Esophagus squamous epithelium (tissue), 5 donors: ENCODE measurements at places on chromosomes 3 and 15. TPM values are rescaled to one million over a fixed set of nuclear protein-coding genes. Genes with fewer than 3 reads are reported as not detected.
A peak's percentile ranks its signal among the peaks of the same experiment; 100 is the strongest.

DNA sequence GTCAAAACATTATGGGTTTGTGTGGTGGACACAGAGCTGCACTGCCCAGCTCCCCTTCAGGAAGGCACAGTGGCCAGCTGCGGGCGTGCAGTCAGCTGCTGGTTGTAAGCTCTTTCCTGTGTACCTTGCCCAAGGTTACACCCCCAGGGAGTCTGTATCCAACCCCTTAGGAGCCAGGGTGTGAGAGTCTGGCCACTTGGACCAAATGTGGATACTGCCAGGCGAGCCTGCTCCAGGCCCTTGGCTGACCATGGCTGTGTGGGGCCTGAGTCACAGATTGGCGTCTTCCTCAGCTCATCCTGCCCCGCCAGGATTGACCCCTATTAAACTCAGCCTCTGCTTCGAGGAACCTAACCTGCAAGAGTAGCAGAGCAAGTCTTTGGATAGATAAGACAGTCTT lies 56.9 kb downstream of the ABHD5 start:
- H3K4me1 ChIP-seq = peaks cover 2% of the 10 kb centered on the region
- DNase-seq = no peak
- H3K4me3 ChIP-seq = no peak overlapping the region
- H3K27ac ChIP-seq = peak overlapping the region; percentile 36
- H3K36me3 ChIP-seq = no peaks in the 10 kb centered on the region
- H3K27me3 ChIP-seq = no peaks in the 10 kb centered on the region

DNA sequence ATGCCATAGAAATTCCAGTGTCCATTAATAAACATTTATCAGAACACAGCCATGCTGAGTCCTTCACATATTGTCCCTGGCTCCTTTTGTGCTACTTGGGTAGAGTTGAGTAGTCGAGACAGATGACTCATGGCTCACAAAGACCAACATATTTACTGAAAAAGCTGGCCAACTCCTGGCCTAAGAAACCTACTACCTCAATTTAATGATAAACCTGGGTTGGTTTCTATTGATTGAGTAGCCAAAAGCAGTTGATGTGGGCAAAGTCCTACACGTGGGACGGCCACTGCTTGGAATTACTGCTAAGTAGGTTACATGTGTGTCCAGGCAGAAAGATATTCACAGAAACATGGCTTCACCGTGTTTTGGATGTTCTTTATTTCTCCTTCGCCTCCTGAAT lies 402.2 kb downstream of the NR2F2 start:
- H3K36me3 ChIP-seq = no peaks in the 10 kb centered on the region
- no peak for DNase-seq
- H3K27me3 ChIP-seq = no peaks in the 10 kb centered on the region
- no peaks in the 10 kb centered on the region for H3K4me1 ChIP-seq
- H3K4me3 ChIP-seq = no peak overlapping the region
- no peak overlapping the region for H3K27ac ChIP-seq

The TNFSF10 gene
- 61.7 TPM for total RNA-seq

The MNS1 gene
- 0.95 TPM for total RNA-seq

The CHSY1 gene
- total RNA-seq = 11.5 TPM

- no peaks in the 10 kb centered on the region for H3K27me3 ChIP-seq
- peak overlapping the region; percentile 21 for H3K27ac ChIP-seq
- no peaks in the 10 kb centered on the region for H3K36me3 ChIP-seq
- no peak for DNase-seq
- H3K4me1 ChIP-seq = no peaks in the 10 kb centered on the region
- no peak overlapping the region for H3K4me3 ChIP-seq
Observed at GRCh38 chr15:90570643-90571042, 40.9 kb downstream of the CRTC3 start.

GRCh38 chr3:196311-197148 lies at the start of gene CHL1:
CHL1 (plus strand) TSS chr3:196763; CDS start chr3:319777, 123,014 bp downstream.
- no peaks in the 10 kb centered on the region for H3K27me3 ChIP-seq
- no peaks in the 10 kb centered on the region for H3K36me3 ChIP-seq
- no peak for DNase-seq
- H3K4me1 ChIP-seq = peaks cover 18% of the 10 kb centered on the region
- H3K27ac ChIP-seq = peak within 1 kb of the TSS; percentile 44

DNA sequence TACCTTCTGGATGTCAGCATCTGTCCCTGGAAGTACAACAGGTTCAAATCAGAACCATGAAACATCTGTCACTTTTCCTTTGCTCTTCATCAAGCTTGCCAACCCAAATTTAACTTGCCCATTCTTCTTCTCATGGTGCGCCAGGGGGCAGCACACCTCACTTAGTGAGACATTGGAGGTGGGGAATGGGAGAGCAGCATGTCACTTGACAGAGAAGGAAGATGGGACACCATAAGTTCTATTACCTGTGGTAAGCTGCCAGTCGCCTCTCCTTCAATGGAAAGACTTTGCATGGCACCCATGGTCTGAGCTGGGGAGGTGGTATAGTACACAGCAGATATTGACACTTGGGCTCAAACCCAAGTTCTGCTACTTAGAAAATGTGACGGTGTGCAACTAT lies 2.9 kb downstream of the SCN5A start:
- no peak overlapping the region for H3K27ac ChIP-seq
- H3K4me1 ChIP-seq = peaks cover 10% of the 10 kb centered on the region
- H3K36me3 ChIP-seq = no peaks in the 10 kb centered on the region
- peaks cover 88% of the 10 kb centered on the region for H3K27me3 ChIP-seq
- H3K4me3 ChIP-seq = no peak overlapping the region

- H3K36me3 ChIP-seq = no peaks in the 10 kb centered on the region
- peak overlapping the region; percentile 94 for H3K27ac ChIP-seq
- H3K4me3 ChIP-seq = peak overlapping the region; percentile 82
- H3K4me1 ChIP-seq = peaks cover 38% of the 10 kb centered on the region
- DNase-seq = no peak
Observed at GRCh38 chr15:40471105-40471807, 472 bp downstream of the CHST14 start.

The POC1A gene
- 10.3 TPM for total RNA-seq

DNA sequence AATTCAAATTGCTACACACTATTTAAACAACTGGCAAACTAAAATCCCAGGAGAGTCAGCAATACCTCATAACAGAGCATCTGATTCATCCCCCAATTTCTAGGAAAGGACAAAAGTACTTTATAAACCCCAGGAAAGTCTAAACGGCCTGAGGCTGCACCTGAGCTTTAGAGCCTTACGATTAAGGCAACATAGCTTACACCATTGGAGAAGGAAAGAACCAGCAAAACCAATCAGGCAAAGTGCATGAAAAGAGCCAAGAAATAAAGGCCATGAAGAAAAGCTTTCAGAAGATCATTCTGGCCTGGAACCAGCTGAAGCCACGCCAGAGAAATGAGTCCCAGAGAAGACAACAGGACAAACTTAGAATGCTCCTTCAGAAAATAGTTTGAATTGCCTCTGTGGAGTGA lies 48.1 kb downstream of the PTPN9 start:
- H3K27me3 ChIP-seq = no peaks in the 10 kb centered on the region
- peak overlapping the region; percentile 80 for H3K27ac ChIP-seq
- H3K4me3 ChIP-seq = no peak overlapping the region
- no peaks in the 10 kb centered on the region for H3K36me3 ChIP-seq

DNA sequence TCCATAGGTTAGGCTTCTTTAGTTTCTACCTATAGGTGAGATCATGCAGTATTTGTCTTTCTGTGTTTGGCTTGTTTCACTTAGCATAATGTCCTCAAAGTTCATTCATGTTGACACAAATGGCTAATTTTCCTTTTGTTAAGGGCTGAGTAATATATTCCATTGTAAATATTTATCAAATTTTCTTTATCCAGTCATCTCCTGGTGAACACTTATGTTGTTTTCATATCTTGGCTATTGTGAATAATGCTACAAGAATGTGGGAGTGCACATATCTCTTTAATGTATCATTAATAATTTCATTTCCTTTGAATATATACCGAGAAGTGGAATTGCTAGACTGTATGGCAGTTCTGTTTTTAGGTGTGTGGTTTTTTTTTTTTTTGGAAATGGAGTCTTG lies 250.9 kb upstream of the SEMA6D start:
- no peak overlapping the region for H3K4me3 ChIP-seq
- no peaks in the 10 kb centered on the region for H3K4me1 ChIP-seq
- DNase-seq = no peak
- no peaks in the 10 kb centered on the region for H3K27me3 ChIP-seq
- H3K36me3 ChIP-seq = no peaks in the 10 kb centered on the region
- H3K27ac ChIP-seq = no peak overlapping the region

DNA sequence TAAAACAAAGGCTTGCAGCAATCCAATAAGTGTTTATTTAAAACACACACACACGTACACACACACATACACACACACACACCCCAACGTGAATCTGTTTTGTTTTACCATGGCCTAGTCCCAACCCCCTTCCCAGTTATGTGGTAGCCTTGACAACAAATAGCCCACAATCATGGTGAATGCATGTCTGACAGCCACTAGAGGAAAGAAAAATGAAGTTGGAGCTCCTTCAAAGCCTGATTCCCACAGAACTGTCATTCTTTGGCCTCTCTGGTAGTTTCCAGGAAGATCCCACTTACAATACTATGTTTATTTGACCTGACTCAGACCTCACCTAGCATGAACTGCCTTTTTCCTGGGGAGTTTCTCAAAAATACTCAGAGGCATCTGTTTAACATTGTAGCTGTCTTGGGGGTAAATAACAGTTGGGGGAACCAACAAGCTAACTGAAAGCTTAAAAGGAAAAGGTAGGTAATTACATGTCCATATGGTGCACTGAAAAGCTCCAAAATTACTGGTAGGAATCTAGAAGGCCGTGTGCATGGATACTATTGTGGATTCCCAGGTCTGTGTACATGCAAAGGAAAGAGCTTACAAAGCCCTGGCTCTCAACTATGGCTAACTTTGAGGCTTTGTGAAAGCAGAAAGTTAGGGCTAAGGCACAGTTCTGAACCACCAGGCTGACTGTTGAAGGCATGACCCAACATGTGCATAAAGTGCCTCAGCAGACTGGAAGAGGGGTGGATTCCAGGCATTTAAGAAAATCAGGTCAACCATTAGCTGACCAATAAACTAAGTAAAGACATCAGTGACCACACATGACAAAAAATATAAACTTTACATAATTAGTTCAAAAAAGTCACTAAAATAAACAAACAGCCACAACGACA lies 65.3 kb downstream of the FAIM start:
- no peak overlapping the region for H3K27ac ChIP-seq
- peaks cover 10% of the 10 kb centered on the region for H3K4me1 ChIP-seq
- DNase-seq = no peak
- no peak overlapping the region for H3K4me3 ChIP-seq
- H3K27me3 ChIP-seq = no peaks in the 10 kb centered on the region
- H3K36me3 ChIP-seq = no peaks in the 10 kb centered on the region

DNA sequence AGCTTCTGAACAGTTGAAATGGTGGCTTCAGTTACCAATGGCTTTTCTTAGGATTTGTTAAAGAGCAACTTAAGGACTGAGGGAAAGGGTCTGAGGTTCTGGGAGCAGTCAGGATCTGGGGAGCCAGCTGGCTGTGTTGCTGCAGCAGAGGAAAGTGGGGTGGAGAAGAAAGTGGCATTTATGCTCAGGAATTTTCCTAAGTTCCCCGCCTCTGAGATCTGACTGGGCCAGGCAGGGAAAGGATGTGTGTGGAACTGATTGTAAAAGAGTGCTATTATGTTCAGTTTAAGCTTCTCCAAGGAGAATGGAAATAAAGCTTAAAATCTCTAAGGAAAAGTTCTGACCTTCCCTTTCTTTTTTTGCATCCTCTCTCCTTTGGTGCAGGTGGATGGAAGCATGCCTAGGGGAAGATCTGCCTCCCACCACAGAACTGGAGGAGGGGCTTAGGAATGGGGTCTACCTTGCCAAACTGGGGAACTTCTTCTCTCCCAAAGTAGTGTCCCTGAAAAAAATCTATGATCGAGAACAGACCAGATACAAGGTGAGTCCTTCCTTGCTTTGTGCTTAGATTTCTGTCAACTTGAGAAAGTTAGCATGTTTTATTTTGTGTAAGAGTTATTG lies 37.8 kb downstream of the IQGAP1 start:
- no peak overlapping the region for H3K4me3 ChIP-seq
- no peak for DNase-seq
- H3K4me1 ChIP-seq = peaks cover 12% of the 10 kb centered on the region
- H3K27ac ChIP-seq = no peak overlapping the region
- H3K27me3 ChIP-seq = no peaks in the 10 kb centered on the region

The MORF4L1 gene
- 293 TPM for total RNA-seq

GRCh38 chr15:90986790-90987507 lies 7.4 kb downstream of the PRC1 start:
- peaks cover 5% of the 10 kb centered on the region for H3K4me1 ChIP-seq
- H3K4me3 ChIP-seq = no peak overlapping the region
- DNase-seq = no peak
- no peaks in the 10 kb centered on the region for H3K27me3 ChIP-seq
- no peaks in the 10 kb centered on the region for H3K36me3 ChIP-seq
- peak overlapping the region; percentile 38 for H3K27ac ChIP-seq

GRCh38 chr15:60576044-60576443 lies 97.1 kb upstream of the ICE2 start:
- H3K27me3 ChIP-seq = no peaks in the 10 kb centered on the region
- H3K4me1 ChIP-seq = peaks cover 33% of the 10 kb centered on the region
- no peak overlapping the region for H3K4me3 ChIP-seq
- no peaks in the 10 kb centered on the region for H3K36me3 ChIP-seq

The P2RY13 gene
- total RNA-seq = 0.18 TPM

GRCh38 chr3:69474186-69474585 lies 88.3 kb upstream of the FRMD4B start:
- no peaks in the 10 kb centered on the region for H3K36me3 ChIP-seq
- no peak overlapping the region for H3K27ac ChIP-seq
- H3K27me3 ChIP-seq = no peaks in the 10 kb centered on the region
- DNase-seq = no peak
- no peaks in the 10 kb centered on the region for H3K4me1 ChIP-seq
- no peak overlapping the region for H3K4me3 ChIP-seq

The DAPK2 gene
- total RNA-seq = 8.8 TPM

The SLC24A5 gene
- total RNA-seq = not detected

- no peak overlapping the region for H3K27ac ChIP-seq
- H3K4me3 ChIP-seq = no peak overlapping the region
- DNase-seq = no peak
- no peaks in the 10 kb centered on the region for H3K36me3 ChIP-seq
- no peaks in the 10 kb centered on the region for H3K4me1 ChIP-seq
Observed at GRCh38 chr3:77048186-77048585, 8.3 kb downstream of the ROBO2 start.

GRCh38 chr3:13896473-13897154 lies 16.7 kb upstream of the WNT7A start:
- no peaks in the 10 kb centered on the region for H3K36me3 ChIP-seq
- no peak for DNase-seq
- H3K27ac ChIP-seq = no peak overlapping the region
- H3K27me3 ChIP-seq = no peaks in the 10 kb centered on the region
- peak overlapping the region; percentile 73 for H3K4me3 ChIP-seq

DNA sequence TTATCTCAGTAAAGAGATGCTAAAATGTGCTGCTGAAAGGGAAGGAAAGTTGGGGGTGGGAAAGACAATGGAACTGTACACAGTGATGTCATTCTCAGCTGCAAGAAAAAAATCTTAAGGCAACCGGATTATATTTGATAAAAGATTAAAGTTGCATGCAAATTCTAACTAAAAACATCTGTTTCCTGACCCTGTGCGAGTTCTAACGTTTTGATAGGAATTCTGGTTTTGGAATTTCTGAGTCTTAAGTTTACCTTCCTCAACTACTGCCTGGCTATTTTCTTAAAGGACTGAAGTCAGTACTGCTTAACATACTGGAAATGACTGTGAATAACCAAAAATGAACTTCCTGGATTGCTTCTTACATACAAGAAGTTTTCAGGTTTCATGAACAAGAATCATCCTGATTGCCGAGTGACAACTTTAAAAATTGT lies 115.5 kb downstream of the SLC25A26 start:
- no peaks in the 10 kb centered on the region for H3K27me3 ChIP-seq
- H3K4me3 ChIP-seq = no peak overlapping the region
- no peak overlapping the region for H3K27ac ChIP-seq
- H3K36me3 ChIP-seq = no peaks in the 10 kb centered on the region
- H3K4me1 ChIP-seq = no peaks in the 10 kb centered on the region
- DNase-seq = no peak
